ENCODE measurements at places on chromosomes 1 and 21.

- no peak for DNase-seq
Measured at GRCh38 chr1:155744711-155745283, 55.9 kb downstream of the DAP3 start.

- no peak for DNase-seq
Measured at GRCh38 chr1:85453640-85454194, 11.2 kb downstream of the DDAH1 start.

- no peak for DNase-seq
Measured at GRCh38 chr1:24216276-24217074, 29.4 kb upstream of the IFNLR1 start.

GRCh38 chr1:158506369-158506987 is 34.5 kb downstream of the OR10R2 start:
- DNase-seq, result no peak

- DNase-seq, result peak; percentile 16
Measured at GRCh38 chr1:191222206-191222605, 744.5 kb upstream of the BRINP3 start.

DNA sequence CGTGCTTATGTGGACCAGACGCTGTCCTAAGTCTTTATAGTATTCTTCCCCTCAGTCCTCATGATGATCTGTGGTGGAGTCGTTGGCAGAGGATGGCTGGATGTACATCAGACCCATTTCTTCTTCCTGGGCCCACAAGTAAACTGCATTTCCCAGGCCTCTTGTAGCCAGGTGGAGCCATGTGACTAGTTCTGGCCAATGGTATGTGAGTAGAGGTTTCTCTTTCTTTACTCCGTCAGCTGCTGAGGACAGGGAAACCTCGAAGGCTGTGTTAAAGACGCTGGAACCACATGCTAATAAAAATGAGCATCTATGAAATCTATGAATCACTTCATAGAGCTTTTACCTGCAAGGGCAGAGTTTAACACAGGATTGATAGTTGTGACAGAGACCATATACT is 18.7 kb upstream of the ZNF362 start:
- no peak for DNase-seq

GRCh38 chr1:27018316-27018715 is 5.7 kb upstream of the TENT5B start:
- DNase-seq, result no peak

DNA sequence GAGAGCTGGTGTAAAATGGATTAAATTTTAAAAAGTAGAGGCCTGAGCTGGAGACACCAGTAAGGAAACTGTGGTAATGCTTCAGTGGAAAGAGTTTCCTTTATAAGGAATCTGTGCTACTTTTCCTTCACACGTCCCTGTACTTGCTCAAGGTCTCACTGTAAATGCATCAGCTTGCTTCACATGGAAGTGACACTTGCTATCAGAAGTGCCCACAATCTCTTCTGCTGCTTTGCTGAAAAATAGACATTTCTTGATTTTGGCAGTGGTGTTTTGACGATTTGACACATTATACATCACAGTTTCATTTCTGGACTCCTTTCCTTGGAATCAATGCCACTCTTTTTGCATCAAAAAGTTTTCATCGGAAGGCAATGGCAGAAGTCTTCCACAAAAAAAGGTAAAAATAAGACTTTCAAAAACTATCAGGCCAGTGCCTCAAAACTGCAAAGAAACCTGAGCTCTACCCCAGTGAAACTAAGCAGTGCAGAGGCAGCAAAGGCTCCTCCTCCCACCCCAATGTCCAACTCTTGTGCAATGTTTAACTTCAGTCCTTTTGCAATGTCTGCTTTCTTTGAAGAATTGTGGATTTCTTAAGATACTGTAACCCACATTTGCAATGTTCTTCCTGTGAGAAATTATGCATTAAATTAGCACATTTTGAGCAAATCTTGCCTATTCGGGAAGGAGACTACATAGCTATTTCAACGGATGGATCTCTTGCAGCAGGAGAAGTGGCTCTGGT is 18.4 kb upstream of the TSPAN2 start:
- DNase-seq, result no peak

GRCh38 chr1:193658691-193659090 is 472.3 kb upstream of the B3GALT2 start:
- no peak for DNase-seq

- no peak for DNase-seq
Measured at GRCh38 chr1:60345049-60345448, 271.5 kb upstream of the C1orf87 start.

DNA sequence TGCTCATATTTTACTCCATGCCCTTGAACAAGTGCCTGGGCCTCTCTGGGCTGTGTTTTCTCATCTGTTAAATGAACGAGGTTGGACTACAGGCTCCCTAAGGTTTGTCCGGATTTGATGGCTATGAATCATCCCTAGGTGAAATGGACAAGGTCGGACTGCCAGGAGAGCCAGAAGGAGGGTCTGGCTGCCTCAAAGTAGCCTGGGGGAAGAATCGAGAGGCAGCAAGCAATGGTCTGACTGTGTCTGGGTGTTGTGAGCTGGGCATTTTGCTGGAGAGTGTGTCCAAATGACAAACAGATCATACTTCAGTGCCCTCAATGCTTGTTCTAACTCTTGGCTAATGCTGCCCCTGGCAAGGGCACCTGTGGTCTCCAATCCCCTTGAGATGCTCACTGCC is 730.9 kb downstream of the PTPRU start:
- DNase-seq, result no peak

Data from spinal cord (tissue), 10 donors.